ENCODE measurements at places on chromosomes 1 and 21.
A peak's percentile ranks its signal among the peaks of the same experiment; 100 is the strongest.

GRCh38 chr1:72636631-72637030, 354.3 kb upstream of the NEGR1 start:
- DNase-seq = no peak

DNA sequence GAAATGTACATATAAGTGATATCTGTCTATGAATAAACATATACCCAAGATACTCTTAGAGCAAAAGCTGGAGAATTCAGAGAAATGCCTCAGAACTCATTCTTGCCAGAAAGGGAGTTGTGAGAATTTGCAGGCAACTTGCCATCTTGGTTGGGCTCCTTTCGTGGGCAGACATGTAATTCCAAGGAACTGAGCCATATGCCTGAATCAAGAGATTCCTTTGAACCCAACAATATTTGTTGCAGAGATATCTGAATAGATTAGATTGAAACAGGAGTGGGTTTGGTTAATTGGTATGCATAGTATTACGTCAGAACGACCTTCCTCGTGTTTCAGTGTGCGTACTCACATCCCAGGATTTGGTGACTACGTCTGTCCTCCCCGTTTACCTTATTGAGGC, 67.0 kb downstream of the TGFB2 start:
- DNase-seq = no peak

DNA sequence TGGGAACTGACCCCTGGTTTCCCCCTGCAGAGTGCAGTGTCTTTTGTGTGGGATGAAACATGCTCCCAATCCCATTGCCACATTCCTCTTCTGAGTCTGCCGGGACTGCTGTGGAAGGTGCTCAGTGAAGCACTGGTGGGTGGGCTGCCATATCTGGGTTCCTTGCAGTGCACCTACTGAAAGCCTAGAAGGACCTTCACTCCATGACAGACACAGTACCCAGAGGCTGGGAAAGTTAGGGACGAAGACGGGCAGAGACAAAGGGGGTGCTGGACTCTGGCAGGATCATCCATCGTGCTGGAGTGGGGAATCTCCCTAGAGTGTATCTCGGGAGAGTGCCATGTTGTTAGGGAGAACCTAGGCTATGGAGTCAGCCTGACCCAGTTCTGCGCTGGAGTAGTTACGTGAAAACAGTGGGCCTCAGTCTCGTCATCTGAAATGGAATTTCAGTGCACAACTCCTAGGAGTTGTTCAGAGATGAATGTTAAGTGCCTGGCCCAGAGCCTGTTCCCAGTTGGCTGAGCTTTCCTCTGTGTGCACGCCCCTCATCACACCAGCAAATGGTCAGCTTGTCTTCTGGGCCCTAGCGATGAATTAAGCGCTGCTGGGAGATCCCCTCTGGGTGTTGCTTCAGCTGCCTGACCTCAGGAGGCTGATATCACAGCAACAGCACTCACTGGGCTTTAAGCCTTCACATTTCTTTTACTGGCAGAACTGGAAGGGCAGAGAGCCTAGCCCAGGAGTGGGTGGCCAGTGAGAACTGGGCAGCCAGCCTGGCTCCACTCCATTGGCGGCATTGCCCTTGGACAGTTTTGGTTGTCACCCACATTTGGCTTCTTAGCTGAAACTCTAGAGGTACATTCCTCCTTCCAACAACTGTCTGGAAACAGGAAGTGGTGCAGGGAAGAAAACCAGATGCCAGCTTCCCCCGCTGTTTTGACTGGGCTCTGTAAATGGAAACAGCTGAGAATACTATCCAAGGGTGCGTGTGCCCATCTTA, 479.8 kb upstream of the VAMP3 start:
- DNase-seq = no peak

GRCh38 chr1:39398278-39399021, 93.0 kb upstream of the BMP8A start:
- no peak for DNase-seq

- DNase-seq = no peak
These were observed 4.9 kb downstream of the RNF207 start for GRCh38 chr1:6210591-6211355.

DNA sequence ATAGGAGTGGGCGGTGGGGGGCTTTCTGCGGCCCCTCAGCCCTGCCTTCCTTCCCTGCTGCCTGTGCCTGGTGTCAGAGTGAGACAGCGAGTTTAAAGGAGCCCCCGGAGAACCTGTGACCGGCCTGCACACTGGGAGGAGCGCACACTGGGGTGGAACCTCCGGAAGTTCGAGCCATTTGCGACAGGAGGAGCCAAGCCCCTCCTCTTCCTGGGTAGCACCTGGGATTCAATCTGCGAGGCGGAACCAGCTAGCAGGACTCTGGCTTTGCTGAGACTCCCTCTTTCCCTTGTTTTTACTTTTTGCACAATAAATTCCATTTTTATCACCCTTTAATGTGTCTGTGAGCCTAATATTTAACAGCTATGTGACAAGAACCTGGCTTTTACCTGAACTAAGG, 540.6 kb downstream of the NPHP4 start:
- no peak for DNase-seq

GRCh38 chr1:194431121-194431520, 1244.7 kb upstream of the B3GALT2 start:
- no peak for DNase-seq

DNA sequence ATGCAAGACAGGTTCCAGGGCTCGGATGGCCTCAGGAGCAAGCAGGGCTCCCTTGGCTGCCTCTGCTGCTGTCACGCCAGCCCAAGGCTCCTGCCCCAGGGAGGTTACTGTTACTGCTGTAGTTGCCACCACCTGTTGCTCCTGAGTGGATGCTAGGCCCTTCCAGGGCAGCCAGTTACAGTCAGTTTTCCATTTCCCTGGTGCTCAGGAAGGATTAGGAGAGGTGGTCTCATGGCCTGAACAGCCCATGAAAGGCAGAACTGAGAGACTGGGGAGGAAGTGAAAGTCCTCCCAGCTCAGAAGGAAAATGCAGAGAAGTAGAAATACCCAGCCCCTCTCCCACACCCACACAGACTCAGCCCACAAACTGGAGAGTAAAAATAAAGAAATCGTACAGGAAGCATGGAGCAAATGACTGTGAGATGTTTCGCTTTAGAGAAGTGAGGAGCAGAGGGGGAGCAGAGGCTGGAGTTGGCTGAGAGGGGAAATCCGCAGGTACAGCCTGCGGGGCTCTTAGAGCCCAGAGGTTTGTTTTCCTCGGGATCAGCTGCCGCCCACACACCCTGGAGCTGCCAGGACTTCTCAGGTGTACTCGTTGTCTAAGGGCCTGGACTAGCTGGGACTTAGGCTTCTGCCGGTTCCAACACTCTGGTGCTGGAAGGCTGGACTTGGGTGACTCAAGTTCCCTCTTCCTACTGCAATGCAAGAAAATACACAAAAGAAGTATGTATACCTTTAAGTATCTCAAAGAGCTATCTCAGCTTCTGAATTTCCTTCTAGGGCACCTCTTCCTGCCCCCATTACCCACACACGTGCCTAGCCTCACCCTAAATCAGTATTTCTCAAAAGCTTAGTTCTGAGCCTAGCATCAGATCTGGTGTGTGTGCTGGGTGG, 2.3 kb downstream of the IL6R start:
- DNase-seq = no peak

GRCh38 chr1:38198621-38199020, 152.0 kb upstream of the POU3F1 start:
- DNase-seq = no peak

DNA sequence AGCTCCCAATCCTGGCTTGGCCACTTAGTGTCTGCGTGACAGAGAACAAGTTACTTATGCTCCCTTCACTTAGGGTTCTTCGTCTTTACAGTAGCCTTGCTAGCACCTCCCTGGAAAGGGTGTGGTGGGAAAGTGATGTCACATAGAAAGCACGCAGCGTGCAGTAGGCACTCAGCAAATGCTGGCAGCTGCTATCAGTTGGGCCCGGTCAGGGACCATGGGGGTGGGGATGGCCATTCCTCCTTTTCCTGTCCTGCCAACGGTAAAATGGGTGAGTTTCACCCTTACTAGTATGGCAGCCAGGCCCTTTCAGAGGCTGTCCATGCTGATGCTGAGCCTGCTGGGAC, 6.2 kb upstream of the KCNA10 start:
- DNase-seq = no peak

GRCh38 chr1:34529935-34530859, 224.7 kb upstream of the GJB5 start:
- DNase-seq = no peak

GRCh38 chr1:113859478-113860175, 11.9 kb downstream of the PTPN22 start:
- no peak for DNase-seq

DNA sequence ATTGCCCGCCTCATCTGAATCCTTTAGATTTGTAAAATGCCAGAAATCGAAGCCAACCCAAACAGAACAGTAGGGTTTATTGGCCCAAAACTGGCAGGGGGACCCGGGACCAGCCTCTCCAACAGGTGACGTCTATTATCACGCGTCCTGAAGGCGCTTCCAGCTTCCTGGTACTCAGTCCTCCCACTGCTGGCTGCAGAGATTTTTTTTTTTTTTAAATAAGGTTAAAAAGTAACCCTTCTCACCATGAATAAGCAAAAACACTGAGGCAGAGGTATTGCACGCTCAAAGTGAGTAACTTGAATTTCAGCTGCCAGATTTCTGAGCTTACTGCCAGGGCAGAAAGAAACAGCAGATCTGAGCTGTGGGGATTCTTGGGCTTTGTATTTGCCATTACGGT, 54.4 kb upstream of the GCLM start:
- DNase-seq = no peak

GRCh38 chr21:41598561-41599431, 90.8 kb upstream of the TMPRSS2 start:
- DNase-seq = peak; percentile 29

DNA sequence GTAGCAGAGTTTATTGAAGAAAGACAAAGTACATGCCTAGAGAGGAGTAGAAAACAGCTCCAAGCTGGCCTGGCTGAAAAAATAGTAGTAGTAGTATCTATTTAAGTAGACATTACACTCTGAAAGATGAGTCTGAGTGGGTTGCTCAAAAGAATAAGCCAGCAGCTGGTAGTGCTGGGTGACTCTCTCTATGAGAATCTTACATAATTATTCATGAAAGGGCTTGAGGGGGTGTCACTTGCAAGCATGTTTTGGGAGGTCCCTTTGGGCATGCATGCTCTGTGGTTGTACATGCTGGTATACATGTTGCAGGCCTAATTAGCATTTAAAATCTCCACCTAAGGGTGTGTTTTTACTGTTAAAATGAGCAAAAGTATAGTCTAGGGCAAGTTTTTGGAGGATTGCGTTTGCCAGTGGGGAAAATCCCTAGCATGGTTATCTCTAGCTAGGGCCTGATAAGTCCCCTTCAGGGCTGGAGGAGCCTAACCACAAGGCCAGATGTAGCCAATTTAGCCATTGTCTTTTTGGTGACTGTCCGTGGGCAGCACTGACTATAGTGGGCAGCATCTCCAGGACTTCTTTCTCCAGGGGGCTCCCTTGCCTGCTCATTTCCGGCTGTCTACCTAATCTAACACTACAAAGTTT, 11.0 kb upstream of the FCGR2A start:
- DNase-seq = no peak

- no peak for DNase-seq
These were observed 473.5 kb downstream of the PTPRU start for GRCh38 chr1:29709704-29710280.

- DNase-seq = no peak
These were observed 3.1 kb downstream of the PBX1 start for GRCh38 chr1:164562061-164562460.

DNA sequence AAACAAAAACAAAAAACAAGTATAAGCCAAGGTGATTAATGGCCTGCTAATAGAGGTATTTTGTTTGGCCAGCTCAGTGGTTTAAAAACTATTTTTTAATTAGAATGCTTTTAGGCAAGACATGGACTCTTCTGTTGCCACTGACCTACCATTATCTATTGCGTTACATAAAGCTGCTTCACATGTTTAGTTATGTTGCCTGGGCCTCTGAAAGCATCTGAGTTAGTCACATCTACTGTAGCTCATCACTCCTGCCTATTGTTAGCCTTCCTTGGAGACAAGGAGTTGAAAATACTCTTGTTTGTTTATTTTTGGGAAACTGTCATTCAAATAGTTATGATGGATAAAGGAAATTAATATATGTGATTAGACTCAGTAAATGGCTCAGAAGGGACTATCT, 14.3 kb downstream of the DNAJB4 start:
- no peak for DNase-seq

- DNase-seq = no peak
These were observed 39.7 kb upstream of the GJB5 start for GRCh38 chr1:34715139-34715538.

DNA sequence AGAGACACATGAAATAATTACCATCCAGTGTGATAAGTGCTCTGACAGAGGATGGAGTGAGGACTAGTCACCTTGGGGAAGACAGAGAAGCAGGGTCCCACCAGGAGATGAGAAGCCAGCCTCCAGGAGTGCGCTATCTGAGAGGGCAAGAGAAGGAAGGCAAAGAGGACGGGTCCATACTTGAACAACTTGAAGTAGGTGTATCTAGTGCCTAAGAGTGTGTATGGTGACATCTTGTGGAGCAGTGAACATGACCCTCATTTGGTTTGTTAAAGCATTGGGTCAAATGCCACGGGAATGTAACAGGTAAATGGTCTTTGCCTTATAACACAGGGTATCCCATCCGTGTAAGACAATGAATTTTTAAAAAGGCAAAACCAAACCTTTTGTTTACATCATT, 39.8 kb downstream of the MRPL39 start:
- DNase-seq = no peak

DNA sequence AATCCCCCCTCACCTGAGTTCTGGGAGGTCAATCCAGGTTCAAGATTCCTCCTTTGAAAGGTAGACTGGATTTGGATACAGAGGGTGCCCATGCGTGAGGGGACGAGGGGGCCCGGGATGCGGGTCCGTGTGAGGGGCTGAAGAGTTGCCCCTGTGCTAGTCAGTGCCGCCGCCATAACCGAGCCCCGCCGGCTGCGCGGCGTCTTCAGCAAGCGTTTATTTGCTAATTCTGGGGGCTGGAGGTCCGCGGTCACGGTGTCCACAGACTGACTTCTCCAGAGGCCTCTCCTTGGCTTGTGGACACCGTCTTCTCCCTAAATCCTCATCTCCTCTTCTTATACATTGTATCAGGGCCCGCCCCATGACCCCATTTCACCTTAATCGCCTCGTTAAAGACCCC, 20.9 kb upstream of the SAMD11 start:
- DNase-seq = peak; percentile 42

DNA sequence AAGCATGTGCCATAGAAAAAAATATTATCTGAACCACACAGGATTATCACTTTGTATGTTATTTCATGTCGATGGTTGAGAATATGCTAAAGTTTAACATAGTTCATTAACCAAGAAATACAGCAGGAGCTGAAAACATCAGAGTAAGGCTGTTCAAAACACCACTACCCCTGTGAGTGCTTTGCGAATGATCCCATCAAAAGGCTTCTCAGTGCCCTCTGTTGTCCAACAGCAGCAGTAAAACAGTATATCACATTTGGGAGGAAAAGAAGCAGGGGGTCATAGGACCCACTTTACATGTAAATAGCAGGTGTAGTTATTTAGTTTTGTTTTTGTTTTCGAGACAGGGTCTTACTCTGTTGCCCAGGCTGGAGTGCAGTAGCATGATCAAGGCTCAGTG, 289.4 kb upstream of the FMN2 start:
- no peak for DNase-seq

DNA sequence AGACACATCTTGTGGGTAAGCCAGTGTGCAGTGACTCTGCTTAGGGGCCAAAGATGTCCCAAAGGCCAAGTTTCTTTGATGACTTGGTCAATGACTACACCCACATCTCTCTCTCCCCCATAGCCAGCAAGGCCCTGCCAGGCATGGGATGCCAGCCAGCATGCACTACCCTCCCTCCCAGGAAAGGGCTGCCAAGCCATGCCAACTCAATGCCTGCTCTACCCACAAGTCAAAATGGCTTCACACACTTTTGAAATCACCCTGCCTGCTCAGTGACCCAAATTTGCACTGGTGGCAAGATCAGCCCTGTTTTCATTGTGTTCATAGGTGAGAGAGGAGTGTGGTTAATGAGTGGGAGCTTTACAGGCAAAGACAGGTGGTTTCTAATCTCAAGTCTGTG, 112.5 kb downstream of the MATN1 start:
- DNase-seq = peak; percentile 20

All from ecto neural progenitor cell (in vitro differentiated cells).